ENCODE measurements at places on chromosomes 7 and 10.

DNA sequence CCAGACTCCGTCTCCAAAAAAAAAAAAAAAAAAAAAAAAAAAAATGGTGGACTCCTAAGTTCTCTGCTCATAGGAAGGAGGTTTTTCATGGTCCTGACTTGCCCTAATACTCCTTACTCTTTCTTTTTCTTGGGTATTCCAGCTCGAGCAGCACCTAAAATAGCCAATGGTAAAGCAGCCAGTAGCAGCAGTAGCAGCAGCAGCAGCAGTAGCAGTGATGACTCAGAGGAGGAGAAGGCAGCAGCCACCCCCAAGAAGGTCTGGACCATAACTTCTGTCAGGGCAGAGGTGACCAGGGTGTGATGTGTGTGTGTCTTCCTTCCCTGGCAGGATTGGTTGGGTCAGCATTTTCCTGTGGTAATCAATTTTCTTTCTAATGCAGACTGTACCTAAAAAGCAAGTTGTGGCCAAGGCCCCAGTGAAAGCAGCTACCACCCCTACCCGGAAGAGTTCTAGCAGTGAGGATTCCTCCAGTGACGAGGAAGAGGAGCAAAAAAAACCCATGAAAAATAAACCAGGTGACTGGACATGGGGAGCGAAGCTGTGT lies 6.9 kb downstream of the NOLC1 start:
- DNase-seq, result no peak

GRCh38 chr10:43375401-43376020 lies 4.1 kb downstream of the FXYD4 start:
- no peak for DNase-seq

DNA sequence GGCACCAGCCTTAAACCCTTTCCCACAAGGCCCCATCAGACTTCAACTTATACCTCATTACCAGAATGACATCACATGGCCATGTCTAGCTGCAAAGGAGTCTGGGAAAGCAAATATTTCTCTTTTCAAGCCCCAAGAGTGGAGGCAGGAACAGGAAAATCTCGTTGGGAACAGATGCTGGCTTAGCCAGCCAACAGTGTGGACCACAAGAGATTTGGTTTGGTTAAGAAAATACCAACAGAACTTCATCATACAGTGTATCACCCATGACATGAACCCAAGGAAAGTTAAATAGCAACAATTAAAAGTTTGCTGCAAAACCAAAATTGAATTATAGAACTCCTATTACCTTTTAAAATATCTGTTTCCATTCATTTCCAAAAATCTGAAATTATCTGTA lies 2.2 kb upstream of the MET start:
- no peak for DNase-seq

GRCh38 chr10:86070278-86070677 lies 296.3 kb downstream of the GRID1 start:
- DNase-seq, result no peak

DNA sequence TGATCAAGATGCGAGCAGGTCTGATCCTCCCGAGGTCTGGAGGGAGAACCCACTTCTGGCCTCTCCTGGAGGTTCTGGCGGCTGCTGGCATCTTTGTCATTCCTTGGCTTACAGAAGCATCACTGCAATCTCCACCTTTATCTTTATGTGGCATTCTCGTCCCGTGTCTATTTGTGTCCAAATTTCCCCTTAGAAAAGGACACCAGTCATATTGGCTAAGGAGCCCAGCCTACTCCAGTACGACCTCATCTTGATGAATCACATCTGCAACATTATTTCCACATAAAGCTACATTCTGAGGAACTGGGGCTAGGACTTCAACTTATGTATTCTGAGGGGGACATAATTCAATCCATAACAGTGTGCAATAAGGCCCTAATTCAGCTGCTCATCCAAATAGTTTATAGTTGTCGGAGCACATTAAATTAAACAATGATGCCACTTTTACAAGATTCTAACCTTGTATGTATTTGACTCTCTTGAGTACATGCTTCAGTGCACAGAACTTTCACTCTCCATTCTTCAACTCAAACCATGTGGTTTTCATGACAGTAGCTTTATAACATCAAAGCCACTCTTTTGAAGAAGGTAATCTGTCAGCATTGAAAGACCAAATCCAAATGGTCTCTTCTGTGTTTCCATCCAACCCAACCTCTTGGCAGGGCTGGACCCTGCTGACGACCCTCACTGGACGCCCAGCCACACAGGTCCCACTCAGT lies 86.2 kb upstream of the DDC start:
- no peak for DNase-seq

DNA sequence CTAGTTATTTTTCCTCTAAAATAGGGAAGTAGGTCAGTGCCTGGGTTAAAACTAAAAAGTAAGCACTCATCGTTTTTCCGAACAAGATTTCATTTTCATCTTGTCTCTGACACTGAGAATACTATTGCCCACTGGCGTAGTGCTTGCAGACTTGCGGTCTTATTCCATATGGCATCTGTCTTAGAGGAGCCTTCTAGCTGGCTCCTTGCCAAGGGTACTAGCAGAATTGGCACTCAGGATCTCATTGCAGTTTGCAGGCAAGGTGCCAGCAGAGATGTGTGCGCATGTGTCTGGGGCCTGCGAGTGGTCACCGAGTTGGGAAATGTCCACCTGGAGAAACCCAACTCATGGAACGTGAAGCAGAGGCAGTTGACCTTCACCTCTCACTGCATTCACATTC lies 143.4 kb downstream of the CELF2 start:
- DNase-seq, result no peak

DNA sequence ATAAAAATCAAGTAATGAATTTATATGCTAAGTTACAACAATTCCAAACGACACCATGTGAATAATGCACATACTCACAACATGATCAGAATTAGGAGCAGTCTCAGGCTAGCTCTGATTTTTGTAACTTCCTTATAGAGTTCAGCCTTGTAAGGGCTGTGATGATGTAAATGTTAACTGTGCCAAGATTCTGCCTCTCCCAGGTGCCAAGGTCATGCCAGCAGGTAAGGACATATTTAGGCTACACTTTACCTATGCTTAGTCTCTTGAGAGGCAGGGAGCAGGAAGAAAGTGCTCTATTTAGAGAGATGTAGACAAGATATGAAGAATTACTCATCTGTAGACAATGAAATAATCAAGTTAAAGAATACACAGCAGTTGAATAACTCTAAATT lies 53.6 kb upstream of the AGR3 start:
- DNase-seq, result no peak

- DNase-seq, result no peak
These were observed 29.1 kb upstream of the VPS41 start for GRCh38 chr7:38938001-38938485.

DNA sequence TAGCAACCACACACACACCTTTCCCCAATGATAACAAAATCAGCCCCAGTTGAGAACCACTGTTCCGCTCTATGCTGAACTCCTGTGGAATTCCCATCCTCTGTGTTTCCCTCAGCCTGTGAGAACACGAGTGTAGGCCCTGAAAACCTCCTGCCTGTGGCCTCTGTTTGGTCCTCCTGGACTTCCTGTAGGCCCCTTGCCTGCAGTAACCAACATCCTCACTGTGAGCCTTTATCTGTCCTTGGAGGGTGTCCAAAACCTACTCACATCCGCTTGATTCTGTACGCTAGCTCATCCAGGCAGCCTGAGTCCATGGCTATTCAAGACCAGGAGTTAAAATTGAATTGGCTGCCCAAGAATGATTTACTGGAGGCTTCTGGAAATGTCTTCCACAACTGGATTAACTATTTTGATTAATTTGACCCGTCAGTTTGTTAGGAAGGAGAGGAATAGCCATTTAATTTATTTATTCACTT lies 149.8 kb downstream of the AKR1D1 start:
- DNase-seq, result no peak

DNA sequence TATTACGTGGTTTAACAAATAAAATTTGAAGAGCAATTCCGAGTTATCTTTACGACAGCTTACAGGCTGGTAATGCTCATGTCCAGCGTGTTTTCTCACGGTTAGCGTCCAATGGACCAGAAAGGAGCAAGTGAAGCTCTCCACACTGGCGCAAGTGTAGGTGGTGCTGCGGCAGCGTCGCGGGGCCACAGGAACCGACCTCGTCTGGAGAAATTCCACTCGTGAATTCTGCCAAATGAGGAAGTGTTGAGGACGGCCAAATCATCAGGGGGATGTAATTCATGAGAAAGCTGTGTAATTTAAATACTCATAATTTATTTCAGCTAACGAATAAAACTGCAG lies 350 bp upstream of the ZNF37A start:
- no peak for DNase-seq

GRCh38 chr10:93514521-93514920 lies 18.1 kb downstream of the CEP55 start:
- no peak for DNase-seq

DNA sequence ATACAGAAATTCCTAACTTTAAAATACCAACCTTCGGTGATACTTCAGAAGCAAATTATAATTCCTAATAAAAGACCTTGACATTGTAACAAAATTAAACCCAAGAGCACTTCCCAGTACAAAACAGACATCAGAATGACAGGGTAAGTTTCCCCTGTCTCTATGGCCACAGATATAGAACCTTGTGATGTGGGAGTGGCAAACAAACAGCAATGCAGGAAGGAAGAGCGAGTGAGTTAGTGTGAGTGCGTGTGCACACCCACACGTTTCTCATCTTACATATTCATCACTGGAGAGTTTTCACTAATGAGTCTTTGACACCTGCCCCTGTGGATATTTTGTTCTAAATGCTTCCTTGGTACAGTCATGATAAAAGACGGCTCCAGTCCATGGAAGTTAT lies 72.2 kb downstream of the VWC2 start:
- no peak for DNase-seq

DNA sequence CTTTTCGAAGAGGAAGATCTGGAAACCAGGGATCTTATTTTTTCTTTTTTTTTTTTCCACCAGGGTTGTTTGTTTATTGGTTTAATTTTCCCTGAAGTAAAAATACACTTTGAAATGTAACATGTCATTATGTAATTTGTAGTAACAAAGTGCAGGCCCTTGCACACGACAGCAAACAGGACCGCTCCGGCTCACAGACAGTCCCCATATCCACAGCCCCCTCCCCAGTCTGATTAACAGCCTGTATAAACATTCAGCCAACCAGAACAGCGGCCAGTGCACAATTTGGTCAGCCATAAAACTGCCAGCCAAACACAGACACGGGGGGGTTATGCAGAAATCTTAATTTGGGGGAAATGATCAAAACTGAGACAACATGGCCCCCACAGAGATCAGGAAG lies 431.6 kb upstream of the NPVF start:
- DNase-seq, result no peak

- DNase-seq, result no peak
These were observed 5.3 kb downstream of the CYP26C1 start for GRCh38 chr10:93065675-93066543.

DNA sequence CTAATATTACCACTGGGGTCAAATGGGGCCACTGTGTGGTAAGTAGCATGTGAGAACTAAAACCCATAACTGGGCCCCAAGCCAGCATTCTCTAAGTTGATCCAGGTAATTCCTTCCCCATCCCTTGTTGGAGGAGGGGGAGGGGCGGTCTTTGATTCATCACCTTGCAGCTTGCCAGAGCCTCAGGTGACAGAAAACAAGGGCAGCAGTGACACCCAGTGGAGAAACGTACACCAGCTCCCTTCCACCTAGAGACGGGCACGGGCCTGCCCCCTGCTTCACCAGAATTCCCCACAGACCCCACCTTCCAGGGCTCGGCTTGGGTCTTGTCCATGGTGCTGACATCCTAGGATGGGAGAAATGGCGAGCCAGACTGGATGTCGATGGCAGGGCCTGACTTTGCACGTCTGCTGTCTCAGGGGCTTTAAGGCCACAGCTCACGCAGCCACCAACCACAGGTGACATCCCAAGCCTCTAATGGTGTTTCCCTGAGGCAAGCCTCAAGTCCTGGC lies 102.0 kb downstream of the STRA8 start:
- DNase-seq, result peak; percentile 6
